Kidney capillary endothelial cell (primary cell): ENCODE measurements at places on chromosomes 11 and 22.

GRCh38 chr11:130151196-130151595, 8.4 kb upstream of the ST14 start:
- no peak for DNase-seq

GRCh38 chr22:23033116-23033905, 37.0 kb upstream of the GNAZ start:
- no peak for DNase-seq

DNA sequence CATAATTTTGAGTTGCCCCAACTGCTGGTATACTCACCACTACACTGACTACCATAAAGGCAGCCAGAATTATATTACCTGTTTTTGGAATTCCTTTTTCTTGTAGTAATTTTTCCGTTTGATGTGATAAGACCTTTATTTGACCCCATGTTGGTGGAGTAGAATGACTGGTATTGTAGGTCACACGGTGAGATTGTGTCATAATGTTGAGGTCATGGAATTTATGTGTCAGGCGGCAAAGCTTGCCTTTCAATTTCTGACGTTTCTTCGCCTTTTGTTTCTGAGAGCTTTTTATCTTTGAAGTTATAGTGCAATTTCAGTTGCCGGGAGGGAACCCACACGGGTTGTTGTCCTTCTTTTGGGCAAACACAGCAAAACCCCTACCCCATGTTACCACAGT, 13.0 kb downstream of the OR52K1 start:
- no peak for DNase-seq

DNA sequence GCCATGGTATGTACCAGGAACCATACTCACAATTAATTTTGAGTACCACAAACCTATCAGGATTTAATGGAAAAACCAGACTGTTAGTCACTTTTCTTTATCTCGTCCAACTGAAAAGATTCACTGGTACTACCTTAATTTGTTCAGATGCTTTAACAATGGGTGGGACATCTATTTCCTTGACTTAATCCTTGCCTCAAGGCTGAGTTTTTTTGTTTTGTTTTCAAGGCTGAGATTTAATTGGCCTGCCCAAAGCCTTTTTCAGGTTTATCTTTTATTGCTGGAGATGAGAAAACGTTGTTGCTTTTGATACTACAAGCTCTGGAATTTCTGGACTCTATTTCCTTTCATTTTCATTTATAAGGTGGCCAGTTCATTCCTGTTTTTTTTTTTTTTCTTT, 50.4 kb downstream of the NELL1 start:
- DNase-seq, result no peak

DNA sequence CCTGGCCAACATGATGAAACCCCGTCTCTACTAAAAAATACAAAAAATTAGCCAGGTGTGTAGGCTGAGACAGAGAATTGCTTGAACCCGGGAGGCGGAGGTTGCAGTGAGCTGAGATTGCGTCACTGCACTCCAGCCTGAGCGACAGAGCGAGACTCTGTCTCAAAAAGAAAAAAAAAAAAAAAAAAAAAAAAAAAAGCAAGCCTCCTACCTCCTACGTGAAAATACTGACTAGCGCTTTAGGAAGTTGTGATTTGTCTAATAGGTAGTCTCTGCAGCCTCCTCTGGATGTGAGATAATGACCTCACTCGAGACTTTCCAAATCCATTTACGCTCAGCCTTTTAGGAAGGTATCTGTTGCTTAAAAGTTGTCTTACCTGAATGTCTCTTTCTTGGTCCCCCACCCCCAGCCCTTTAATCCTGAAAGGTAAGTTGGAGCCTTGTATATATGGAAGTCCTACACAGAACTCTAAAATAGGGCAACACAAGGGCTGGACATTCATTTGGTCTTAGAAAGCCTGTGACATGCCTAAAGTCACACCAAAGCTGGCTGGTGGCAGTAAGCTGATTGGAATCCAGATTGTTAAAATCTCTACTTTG, 5.5 kb downstream of the SEPTIN3 start:
- no peak for DNase-seq

- no peak for DNase-seq
Observed at GRCh38 chr11:17979770-17980371, 33.0 kb downstream of the SERGEF start.

GRCh38 chr22:20955548-20955947, 11.5 kb upstream of the AIFM3 start:
- DNase-seq, result no peak

DNA sequence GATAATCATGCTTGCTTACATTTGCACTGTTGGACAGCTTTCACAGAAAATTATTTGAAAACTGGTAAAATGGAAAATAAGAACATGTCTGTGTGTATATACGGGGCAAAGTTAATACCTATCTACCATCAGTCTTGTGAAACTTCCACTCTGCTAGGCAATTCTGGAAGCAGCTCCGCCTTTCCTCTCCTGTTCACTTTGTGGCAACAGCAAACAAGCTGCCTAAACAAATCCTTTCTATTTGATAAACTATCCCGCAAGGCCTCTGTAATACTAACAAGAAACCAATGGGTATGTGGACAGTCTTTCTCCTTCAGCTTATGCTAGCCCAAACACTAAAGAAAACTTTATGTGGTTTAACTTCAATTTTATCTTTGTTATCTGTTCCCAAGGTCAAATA, 39.2 kb upstream of the RAPSN start:
- DNase-seq, result no peak

DNA sequence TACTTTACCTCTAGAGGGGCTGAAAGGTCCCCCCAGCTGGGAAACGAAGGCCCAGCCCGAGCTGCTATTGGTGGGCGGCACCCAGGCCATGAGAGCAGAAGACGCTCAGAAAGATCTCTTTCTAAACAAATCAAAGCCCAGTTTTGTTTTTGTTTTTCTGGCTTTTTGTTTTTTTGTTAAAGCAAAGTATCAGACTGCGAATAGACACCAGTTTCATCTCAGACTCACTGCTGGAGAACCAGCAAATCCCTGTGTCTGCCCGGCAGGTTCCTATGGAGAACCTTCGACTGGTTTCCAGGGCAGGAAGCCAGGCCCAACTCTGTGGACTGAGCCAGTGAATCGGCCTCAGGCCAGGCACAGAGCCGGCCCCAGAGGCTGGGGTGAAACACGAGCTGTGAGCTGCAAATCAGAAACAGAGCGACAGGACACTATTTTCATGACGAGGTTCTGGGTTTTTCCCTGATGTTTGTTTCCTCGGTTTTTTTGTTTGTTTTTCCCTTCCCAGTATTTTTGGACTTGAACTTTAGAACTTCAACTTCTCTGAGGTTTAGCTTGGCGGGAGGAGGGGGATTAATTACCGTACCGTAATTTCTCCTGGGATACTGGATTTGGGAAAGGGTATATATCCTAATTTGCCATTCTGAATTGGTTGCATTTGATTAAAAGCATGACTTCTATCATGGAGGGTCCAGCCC, 16.0 kb upstream of the B4GALNT4 start:
- DNase-seq, result no peak
